ENCODE measurements at places on chromosomes 3 and 15.

DNA sequence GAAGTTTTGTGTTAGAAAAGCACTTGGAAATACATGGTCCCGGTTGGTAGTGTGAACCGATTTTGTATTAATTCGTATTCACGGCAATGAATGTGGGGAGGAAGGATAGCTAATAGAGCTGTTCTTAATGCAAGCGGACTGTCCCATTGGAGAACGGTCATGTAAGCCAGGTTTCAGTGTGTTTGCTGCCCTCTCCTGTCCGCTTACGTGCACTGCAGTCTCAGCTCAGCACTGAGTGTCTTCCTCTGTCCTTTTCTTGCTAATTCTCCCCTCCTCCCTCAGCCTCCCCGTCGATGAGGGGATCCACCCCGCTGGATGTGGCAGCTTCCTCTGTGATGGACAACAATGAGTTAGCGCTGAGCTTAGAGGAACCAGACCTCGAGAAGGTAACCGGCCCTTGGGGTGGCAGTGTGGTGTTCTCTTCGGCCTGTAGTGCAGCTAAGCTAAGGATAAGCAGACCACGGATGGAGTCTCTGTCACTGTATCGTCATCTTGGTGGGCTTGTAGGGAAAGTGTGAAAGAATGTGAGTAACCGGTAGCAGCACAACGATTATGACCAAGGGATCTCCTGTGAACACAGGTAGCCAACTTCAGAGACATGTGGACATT is 267.5 kb upstream of the CHRM5 start:
- peak; percentile 70 for DNase-seq

DNA sequence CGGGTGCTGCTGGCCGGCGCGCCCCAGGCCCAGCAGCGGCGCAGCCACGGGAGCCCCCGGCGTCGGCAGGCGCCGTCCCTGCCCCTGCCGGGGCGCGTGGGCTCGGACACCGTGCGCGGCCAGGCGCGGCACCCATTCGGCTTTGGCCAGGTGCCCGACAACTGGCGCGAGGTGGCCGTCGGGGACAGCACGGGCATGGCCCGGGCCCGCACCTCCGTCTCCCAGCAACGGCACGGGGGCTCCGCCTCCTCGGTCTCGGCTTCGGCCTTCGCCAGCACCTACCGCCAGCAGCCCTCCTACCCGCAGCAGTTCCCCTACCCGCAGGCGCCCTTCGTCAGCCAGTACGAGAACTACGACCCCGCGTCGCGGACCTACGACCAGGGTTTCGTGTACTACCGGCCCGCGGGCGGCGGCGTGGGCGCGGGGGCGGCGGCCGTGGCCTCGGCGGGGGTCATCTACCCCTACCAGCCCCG is 777 bp downstream of the LOXL1 start:
- DNase-seq = no peak

- DNase-seq = no peak
These were observed 21.9 kb downstream of the LTF start for GRCh38 chr3:46442576-46443530.

GRCh38 chr3:194489736-194490612 is 3.2 kb upstream of the ATP13A3 start:
- no peak for DNase-seq

GRCh38 chr3:126459111-126459762 is 16.5 kb downstream of the ZXDC start:
- no peak for DNase-seq

DNA sequence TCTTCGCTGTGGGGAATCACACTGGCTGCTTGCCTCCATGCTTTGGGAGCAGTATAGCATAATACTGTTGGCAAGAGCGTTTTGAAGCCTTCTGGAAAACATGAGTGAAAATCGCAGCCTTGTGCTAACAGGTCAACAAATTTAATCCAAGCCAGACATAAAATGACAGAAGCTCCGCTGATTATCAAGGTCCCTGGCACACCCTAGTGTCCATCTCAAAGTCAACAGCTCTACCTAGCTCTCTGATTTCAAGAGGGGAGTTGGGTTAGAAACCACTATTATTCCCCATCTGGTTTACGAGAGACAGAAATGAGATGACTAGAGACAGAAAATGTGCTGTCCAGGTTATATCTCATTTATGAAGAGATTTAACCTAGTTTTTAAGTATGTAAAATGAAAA is 73.6 kb upstream of the MDFIC2 start:
- DNase-seq = no peak

DNA sequence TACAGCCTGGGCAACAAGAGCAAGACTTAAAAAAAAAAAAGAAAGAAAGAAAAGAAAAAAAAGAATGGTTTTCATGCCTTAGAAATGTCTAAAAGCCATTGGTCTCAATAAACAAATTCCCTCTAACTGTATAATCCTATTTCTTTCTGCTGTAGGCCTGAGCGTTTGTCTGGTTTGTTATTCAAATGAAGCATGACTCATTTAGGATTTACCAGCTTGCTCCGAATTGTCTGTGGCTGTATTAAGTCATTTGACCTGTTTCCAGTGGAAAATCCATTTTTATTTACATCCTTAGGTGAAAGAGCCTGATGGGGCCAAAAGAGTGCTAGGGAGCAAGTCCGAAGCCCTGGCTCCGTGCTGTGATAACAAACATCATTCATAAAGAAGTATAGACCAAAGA is 73.8 kb downstream of the BDH1 start:
- no peak for DNase-seq

GRCh38 chr3:52245322-52246263 is at the start of gene PPM1M:
TSS of gene PPM1M (plus strand) at chr3:52245759. CDS start at chr3:52245825, 66 bp downstream.
- peak; percentile 43 for DNase-seq

DNA sequence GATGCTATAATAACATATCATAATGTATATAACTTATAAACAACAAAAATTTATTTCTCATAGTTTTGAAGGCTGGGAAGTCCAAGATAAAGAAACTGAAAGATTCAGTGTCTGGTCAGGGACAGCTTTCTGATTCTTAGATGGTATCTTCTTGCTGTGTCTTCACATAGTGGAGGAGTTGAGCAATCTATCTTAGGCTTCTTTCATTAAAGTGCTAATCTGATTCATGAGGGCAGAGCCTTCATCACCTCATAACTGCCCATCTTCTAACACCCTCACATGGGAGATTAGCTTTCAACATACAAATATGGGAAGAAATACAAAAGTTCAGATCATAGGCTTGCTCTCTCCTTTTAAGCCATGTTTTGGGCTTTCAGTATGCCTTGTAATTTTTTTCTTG is 774.8 kb upstream of the EPHA6 start:
- no peak for DNase-seq

GRCh38 chr15:41286665-41287333 is 45.6 kb downstream of the OIP5 start:
- DNase-seq = no peak

GRCh38 chr3:69306239-69307185 is 79.4 kb downstream of the FRMD4B start:
- DNase-seq = peak; percentile 70

DNA sequence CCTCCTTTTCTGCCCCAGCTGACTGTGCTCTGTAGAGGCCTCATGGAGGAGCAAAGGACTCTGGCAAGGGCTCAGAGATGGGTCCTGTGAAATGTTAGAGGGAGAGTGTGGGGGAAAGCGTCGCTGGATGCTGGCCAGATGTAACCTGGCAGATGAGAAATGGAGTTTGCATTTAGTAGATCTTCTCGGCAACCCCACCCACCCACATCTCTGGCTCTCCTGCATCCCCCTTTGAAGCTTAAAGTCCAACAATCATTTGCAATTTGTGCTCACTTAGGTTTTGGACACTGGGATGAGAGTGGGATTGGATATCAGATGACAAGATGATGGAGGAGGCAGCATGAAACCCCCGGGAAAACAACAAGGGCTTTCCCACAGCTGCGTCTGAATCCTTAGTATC is 523.6 kb upstream of the MCTP2 start:
- DNase-seq = no peak

- no peak for DNase-seq
These were observed 151.4 kb downstream of the POLR2M start for GRCh38 chr15:57857871-57858270.

- no peak for DNase-seq
These were observed 681.6 kb upstream of the SEMA6D start for GRCh38 chr15:47035475-47036406.

DNA sequence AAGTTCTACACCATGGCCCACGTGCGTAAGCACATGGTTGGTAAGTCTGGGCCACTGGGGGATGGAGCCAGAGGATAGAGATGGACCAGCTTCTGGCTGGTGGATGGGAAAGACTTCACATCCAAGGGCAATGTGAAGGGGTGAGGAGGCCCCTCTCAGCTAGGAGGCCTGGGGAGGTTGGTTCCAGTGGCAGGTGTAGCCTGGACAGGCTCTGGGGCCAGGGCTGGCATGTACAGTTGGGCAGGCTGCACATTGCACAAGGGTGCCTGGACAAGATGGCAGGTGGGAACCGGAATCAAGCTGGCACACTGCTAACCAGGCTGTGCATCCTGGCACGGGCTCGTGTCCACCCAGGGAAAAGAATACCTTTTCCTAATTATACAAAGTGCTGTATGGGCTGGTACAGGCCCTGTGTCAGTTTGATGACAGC is 8.1 kb downstream of the ZBTB47 start:
- no peak for DNase-seq

- DNase-seq = peak; percentile 87
These were observed 10.7 kb downstream of the PDE8A start for GRCh38 chr15:84992157-84992944.

DNA sequence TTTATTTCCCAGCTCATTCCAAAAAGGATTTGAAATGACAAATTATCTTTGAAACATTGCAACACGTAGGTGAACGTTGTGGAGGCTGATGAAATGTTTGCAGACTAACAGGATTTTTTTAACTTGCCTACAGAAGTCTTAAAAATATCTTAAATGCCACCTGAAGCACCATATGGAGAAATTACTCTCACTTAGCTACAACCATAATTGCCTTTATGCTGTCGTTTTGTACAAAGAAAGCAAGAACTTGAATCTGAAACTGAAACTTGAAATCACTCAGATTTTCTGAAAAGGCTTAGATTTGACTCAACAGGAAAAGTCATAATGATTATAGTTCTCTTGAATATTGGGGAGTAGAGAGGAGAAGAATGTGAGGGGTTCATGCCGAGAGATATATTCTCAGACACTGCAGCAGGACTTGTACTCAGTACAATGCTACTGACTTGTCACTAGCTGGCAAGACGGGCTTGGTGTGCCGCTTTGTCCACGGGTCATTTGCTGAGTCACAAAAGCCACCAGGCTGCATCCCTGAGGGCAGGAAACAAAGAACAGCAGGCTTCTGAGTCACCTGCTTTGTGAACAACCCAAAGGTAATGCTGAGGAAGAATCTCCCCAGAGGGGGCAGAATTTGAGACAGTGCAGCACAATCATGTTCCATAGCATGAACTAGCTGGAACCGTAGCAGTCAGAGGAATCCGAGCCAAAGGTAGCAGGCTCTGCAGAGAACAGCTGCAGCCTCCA is 7.1 kb upstream of the FMN1 start:
- peak; percentile 95 for DNase-seq

GRCh38 chr3:20186600-20187004 is 596 bp upstream of the SGO1 start:
- no peak for DNase-seq

DNA sequence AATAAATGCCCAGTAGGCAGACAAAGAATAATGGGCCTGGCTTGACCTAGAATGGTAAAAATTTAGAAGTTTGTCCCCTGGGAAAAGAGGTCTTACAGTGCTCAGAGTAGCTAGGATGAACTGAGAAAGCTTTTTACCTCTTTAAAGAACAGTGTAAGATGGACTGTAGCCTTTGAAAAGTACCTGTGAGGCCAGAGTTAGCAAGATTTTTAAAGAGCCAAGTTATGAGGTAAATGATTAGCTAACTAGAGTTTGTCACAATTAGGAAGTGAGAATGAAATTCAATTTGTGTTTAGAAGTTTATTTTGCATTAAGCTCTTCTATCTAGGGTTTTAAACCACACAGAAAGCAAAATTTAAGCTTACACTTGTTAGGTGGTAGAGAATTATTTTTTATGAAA is 480.9 kb downstream of the ZIC1 start:
- no peak for DNase-seq

GRCh38 chr3:194866236-194866635 is 180.6 kb downstream of the FAM43A start:
- DNase-seq = no peak

DNA sequence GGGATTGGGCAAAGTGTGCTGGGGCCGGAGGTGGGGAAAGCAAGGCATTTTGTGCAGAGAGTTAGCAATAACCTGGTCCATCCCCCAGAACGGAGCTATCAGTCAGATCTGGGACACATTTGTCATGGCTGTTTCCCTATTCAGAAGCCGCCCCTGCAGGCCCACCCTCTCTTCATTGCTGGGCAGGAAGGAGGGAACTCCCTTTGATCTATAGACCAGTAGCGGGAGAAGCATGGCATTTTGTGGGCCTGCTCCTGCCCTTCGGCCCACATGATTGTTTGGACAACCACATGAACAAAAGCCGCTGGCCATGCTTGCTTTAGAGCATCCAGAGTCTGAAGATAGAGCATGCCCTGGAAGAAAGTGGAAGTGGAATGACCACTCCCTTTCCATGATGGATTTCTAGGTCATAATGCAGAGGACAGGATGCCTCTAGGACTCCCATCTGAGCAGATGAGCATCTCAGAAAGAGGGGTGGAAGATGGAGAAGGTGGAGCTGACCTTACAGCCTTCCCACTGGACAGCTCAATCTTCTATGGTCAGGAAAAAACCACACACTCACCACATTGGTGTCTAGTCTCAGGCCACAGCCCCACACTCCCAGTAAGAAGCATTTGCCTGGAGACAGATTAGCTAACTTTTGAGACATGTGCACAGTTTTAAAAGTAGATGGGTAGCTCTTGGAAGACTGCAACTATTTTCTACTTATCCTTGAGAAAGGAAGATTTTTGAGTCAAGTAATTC is 11.9 kb upstream of the LRTM1 start:
- DNase-seq = no peak

DNA sequence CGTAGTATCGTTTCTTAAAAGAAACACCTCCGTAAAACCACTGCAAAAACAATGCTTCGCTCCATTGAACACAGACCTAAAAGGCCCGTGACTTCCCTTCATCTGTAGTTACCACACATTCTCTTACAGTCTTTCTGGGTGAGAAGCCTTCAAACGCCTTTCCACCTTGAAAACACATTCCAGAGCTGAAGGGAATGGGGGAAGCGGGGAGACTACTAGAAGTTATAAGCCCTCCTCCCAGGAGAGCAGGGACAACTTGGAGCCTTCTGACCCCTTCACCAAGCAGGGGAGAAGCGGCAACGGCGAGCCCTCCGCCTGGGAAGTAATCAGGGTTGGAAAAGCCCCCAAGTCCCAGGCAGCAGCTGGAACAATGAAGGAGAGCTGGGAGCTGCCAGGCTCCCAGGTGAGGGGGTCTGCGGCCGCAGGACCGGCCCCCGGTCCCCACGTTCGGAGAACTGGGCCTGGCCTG is 461 bp downstream of the SECISBP2L start:
- peak; percentile 40 for DNase-seq

- no peak for DNase-seq
These were observed 476.9 kb downstream of the ZNF385D start for GRCh38 chr3:21274079-21274571.

Measured in LoVo (cell line).